ENCODE measurements at places on chromosomes 2 and 18. TPM values are rescaled to one million over a fixed set of nuclear protein-coding genes. Genes with fewer than 3 reads are reported as not detected.

- H3K4me1 ChIP-seq = peaks cover 11% of the 10 kb centered on the region
- H3K36me3 ChIP-seq = peaks cover 25% of the 10 kb centered on the region
- peak overlapping the region; percentile 31 for H3K27ac ChIP-seq
- no peak for DNase-seq
These were observed 230.4 kb downstream of the FAM210A start for GRCh38 chr18:13495961-13496360.

Gene SERPINB10
- not detected for total RNA-seq

- no peak overlapping the region for H3K27ac ChIP-seq
- peaks cover 5% of the 10 kb centered on the region for H3K4me1 ChIP-seq
- H3K36me3 ChIP-seq = no peaks in the 10 kb centered on the region
- DNase-seq = no peak
- H3K27me3 ChIP-seq = peaks cover 51% of the 10 kb centered on the region
These were observed 4.4 kb upstream of the ST8SIA5 start for GRCh38 chr18:46761059-46761769.

DNA sequence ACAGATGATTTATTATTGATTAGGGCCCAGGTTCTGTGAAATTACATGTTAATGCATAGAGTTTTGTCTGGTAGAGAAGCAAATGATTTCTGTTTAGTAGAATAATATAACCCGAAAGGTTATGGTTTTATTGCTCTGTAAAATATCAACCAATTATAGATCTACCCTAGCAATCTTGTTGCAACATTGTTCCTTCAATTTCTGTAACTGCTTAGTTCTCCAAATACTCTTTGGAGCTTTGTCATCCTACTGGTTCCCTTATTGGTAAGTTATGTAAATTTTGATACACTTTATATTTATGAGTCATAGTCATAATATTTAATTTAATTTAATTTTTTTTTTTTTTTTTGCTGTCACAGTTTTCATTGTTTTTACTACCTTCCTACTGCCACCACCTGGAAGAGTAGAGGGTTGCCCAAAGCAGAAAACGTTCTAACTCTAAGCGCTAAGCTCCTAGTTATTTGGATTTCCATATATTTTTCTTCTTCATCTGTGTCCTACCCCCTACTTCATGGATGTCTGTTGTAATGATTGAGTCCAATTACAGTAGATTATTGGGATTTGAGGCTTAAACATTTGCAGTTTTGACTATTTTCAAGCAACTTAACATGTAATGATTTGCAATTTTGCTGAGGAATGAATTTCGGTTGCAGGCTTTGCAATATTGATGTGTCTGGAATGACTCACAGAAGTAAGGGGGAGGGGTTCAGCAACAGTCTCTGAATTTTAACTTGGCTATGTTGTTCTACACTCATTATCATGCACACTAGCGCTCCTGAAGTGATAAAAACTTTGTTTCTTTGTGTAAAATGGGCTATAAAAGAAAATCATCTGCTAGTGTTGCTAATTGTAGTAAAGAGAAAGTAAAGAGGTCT, 51.1 kb downstream of the NABP1 start:
- no peaks in the 10 kb centered on the region for H3K36me3 ChIP-seq
- H3K4me1 ChIP-seq = no peaks in the 10 kb centered on the region
- peaks cover 24% of the 10 kb centered on the region for H3K27me3 ChIP-seq
- no peak for DNase-seq
- no peak overlapping the region for H3K27ac ChIP-seq

GRCh38 chr18:65091744-65092329, 659.0 kb upstream of the CDH7 start:
- no peaks in the 10 kb centered on the region for H3K36me3 ChIP-seq
- no peaks in the 10 kb centered on the region for H3K27me3 ChIP-seq
- no peak for DNase-seq
- H3K4me1 ChIP-seq = no peaks in the 10 kb centered on the region
- H3K4me3 ChIP-seq = no peak overlapping the region
- H3K27ac ChIP-seq = no peak overlapping the region

DNA sequence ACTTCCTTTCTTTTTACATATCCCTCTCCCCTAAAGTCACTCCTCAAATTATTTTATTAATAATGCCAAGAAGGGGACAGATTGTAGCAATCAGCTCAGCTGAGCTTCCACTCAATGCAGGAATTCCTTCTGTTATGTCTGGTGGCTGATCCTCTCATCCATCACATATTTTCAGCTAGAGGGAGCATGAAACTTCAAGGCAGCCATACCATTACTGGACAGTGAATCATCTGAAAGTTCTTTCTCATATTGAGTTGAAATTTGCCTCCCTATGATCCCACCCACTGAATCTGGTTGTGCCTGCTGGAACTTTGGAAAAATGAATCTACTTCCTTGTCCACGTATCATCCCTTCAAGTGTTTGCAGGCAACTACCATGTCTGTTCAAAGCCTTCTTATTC, 11.2 kb downstream of the ZNF385B start:
- H3K27ac ChIP-seq = no peak overlapping the region
- H3K36me3 ChIP-seq = no peaks in the 10 kb centered on the region
- H3K27me3 ChIP-seq = peaks cover 2% of the 10 kb centered on the region
- H3K4me3 ChIP-seq = no peak overlapping the region
- H3K4me1 ChIP-seq = no peaks in the 10 kb centered on the region
- no peak for DNase-seq
